ENCODE measurements at places on chromosomes 4 and X. TPM values are rescaled to one million over a fixed set of nuclear protein-coding genes. Genes with fewer than 3 reads are reported as not detected.

DNA sequence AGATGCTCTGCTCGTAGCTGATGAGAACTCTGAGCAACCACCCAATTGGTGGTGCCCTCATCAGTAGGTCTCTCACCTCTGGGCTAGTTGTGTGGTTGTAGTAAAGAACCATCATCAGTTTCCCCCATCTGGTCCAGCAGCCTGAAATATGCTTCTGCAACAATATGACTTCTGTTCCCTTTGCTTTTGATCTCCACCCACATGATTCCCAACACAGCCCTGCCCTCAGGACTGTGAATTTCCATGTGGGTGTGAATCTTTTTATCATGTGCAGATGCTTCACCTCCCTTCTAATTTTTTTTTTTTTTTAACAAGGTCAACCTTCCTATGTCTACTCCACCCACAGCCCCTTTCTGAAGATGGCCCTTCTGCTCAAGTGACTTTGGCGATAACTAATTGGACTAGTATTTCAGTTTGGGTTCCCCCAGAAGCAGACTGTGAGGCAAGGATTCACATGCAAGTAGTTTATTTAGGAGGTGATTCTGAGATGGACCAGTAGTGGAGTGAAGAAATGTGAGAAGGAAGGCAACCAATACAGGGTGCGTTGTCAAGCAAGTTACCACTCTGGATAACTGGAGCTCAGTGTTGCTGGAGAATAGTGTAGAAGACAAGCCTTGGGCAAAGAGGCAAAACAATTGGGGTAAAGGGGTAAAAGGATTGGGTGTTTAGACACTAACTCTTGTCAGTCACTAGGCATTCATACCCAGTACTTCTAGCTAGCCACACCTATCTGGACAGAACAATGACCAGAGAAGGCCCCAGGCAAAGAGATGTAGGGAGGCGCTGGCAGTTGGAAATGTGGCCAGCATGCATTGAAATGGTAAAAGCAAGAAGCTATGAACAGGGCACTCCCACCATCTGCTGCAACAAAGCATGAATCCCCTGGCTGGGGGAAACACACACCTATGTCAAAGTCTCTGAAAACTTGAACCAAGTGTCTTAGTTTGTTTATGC, 466.2 kb downstream of the BCOR start:
- H3K36me3 ChIP-seq, result no peaks in the 10 kb centered on the region
- no peaks in the 10 kb centered on the region for H3K27me3 ChIP-seq
- H3K4me1 ChIP-seq, result no peaks in the 10 kb centered on the region

GRCh38 chr4:90769251-90769650, 642.1 kb downstream of the CCSER1 start:
- DNase-seq, result no peak
- no peak overlapping the region for H3K4me3 ChIP-seq
- no peaks in the 10 kb centered on the region for H3K4me1 ChIP-seq
- H3K27ac ChIP-seq, result no peak overlapping the region

DNA sequence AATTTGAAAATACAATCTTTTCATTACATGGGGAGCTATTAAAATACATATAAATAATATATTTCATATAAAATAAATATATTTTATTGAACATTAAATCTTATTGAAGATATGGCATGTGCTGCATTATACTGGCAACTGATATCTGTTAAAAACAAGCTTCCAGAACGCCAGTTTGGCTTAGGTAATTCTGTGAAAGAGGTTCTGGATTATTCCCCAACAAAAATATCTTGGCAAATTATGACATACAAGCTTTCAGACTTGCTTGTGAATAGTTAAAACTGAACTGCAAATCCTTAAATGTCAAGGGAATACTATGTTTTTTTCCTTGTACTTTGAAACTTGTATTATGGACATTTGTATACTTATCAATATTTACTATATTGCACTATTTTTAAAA, 210.2 kb upstream of the LCORL start:
- H3K27ac ChIP-seq, result no peak overlapping the region
- H3K27me3 ChIP-seq, result no peaks in the 10 kb centered on the region
- no peak overlapping the region for H3K4me3 ChIP-seq
- H3K36me3 ChIP-seq, result no peaks in the 10 kb centered on the region
- no peak for DNase-seq

DNA sequence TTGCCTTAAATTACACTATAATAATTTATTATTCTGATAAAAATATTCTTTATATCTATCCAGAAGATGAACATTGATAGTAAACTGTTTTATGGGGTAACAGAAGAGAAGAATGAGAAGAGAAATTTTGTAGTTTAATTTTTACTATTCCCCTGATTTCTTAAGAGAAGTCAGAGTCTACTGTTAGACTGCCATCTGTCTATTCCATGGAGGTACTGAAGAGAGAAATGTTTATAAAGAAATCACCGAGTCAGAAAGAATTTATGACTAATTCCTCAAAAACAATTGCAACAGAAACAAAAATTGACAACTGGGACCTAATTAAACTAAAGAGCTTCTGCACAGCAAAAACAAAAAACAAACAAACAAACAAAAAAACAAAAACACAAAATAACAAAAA, 149.9 kb downstream of the FGF16 start:
- no peaks in the 10 kb centered on the region for H3K36me3 ChIP-seq
- DNase-seq, result no peak
- H3K4me1 ChIP-seq, result no peaks in the 10 kb centered on the region
- H3K4me3 ChIP-seq, result no peak overlapping the region
- no peak overlapping the region for H3K27ac ChIP-seq

DNA sequence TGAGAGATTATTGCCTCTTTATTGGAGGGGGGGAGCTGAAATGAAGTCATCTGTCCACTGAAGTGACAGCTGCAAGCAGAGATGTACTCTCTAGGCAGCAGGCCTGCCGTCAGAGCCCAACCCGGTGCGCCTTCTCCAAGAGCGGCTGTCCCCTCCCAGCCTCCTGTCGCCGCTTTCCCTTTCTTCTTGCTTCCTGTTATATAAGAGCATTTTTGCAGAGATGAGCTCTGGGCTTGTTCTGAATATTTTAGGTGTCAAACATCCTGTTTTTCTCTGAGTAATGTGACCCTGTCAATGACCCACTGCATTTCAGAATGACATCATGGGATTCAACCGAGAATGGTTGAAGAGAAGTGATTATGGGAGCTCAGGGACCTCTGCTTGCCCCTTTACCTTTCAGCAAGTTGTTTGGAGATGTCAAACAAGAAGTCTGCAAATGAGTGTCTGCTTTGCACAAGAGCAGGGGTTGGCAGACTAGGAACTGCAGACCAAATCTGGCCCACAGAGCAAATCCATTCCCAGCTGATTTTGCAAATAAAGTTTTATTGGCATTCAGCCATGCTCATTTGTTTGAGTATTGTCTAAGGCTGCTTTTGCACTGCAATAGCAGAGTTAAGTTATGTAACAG, 79.9 kb downstream of the SLC9A6 start:
- no peak overlapping the region for H3K4me3 ChIP-seq
- peak overlapping the region; percentile 87 for H3K27ac ChIP-seq
- peak; percentile 92 for DNase-seq
- no peaks in the 10 kb centered on the region for H3K36me3 ChIP-seq

The ADH5 gene
- total RNA-seq, result 76.9 TPM

The BANK1 gene
- 2.2 TPM for total RNA-seq

DNA sequence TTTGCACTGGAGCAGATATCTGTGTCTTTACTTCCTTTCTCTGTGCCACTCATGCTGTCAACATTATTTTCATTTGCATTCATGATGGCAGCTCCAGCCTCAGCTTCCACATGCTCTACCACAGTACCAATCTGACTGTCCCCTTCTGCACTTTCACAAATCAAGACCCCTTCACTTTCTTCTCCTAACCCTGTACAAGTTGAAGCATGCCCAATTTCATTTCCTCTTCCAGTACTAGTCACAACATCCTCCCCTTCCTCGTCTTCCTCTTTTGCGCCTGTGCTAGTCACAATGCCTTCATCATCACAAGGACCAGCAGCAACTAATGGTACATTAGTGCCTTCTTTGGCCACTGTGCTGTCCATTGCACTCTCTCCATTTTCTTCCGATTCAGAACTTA, 26.5 kb downstream of the BOD1L1 start:
- H3K27me3 ChIP-seq, result no peaks in the 10 kb centered on the region
- H3K36me3 ChIP-seq, result 0 out of 2 replicates have a peak, but pooled peaks cover 24% of the 10 kb centered on the region
- H3K27ac ChIP-seq, result no peak overlapping the region
- H3K4me3 ChIP-seq, result no peak overlapping the region
- DNase-seq, result no peak

- no peak overlapping the region for H3K27ac ChIP-seq
- H3K4me3 ChIP-seq, result no peak overlapping the region
- H3K4me1 ChIP-seq, result no peaks in the 10 kb centered on the region
Measured at GRCh38 chrX:46850771-46851170, 13.9 kb downstream of the RP2 start.

DNA sequence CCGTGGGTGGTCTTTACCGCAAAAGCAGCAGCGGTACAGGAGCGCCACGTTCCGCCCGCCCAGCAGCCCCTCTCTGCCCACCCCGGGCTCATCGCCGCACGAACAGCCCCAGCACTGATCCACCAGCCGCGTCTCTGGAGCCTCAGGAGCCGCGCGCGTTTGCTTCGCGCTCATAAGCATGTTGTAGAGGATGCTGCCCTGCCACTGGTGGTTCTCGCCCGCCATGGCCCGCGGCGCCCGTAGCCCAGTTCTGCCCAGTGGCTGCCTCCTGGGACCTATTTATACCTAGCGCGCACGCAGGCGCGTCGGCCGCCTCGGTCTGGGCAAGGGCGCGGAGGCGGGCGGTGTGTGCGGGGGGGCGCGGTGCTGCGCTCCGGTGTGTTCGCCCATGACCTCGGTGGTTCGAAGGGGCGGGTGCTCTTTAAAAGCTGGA, at the start of gene NR0B1:
NR0B1 (minus strand) TSS at position 252 of the 433 bp plus-strand sequence; CDS start at position 225, 27 bp downstream.
- H3K27ac ChIP-seq, result no peak within 1 kb of the TSS
- H3K4me3 ChIP-seq, result no peak within 1 kb of the TSS
- H3K27me3 ChIP-seq, result no peaks in the 10 kb centered on the region
- DNase-seq, result peak; percentile 81
- no peaks in the 10 kb centered on the region for H3K36me3 ChIP-seq

The ARR3 gene
- total RNA-seq, result not detected

- peaks cover 9% of the 10 kb centered on the region for H3K4me1 ChIP-seq
- no peak overlapping the region for H3K27ac ChIP-seq
- no peak overlapping the region for H3K4me3 ChIP-seq
- no peaks in the 10 kb centered on the region for H3K36me3 ChIP-seq
- H3K27me3 ChIP-seq, result no peaks in the 10 kb centered on the region
Measured at GRCh38 chr4:122661176-122662160, 40.6 kb upstream of the IL21 start.

The DOCK11 gene
- total RNA-seq, result 9.0 TPM

DNA sequence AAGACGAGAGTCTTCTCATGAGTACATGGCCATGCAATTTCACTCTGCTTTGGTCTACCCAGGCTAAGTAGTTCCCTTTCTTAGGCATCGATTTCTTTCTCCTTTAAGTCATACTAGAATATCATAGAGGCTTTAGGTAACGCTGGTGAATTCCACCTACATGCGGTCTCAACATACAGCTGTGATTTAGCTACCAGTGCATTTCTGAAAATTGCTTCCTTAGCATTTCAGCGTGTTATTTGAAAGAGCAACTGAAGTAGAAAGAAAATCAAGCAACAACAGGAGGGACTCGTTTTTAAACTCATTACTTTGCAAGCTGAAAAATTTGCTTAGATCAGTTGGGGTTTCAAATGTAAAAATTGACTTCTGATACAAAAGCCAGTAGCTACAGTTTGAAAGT, 48.1 kb upstream of the RASGEF1B start:
- H3K4me1 ChIP-seq, result no peaks in the 10 kb centered on the region
- H3K27me3 ChIP-seq, result no peaks in the 10 kb centered on the region
- H3K36me3 ChIP-seq, result no peaks in the 10 kb centered on the region
- no peak overlapping the region for H3K27ac ChIP-seq
- no peak for DNase-seq
- H3K4me3 ChIP-seq, result no peak overlapping the region

The BMPR1B gene
- total RNA-seq, result 3.2 TPM

GRCh38 chrX:116010939-116011338, 159.6 kb upstream of the AGTR2 start:
- no peaks in the 10 kb centered on the region for H3K36me3 ChIP-seq
- no peak overlapping the region for H3K27ac ChIP-seq
- no peak overlapping the region for H3K4me3 ChIP-seq
- DNase-seq, result no peak
- 0 out of 2 replicates have a peak, but pooled peaks cover 4% of the 10 kb centered on the region for H3K27me3 ChIP-seq

GRCh38 chrX:35115205-35115604, 172.6 kb downstream of the FAM47B start:
- H3K4me1 ChIP-seq, result no peaks in the 10 kb centered on the region
- no peaks in the 10 kb centered on the region for H3K27me3 ChIP-seq
- H3K4me3 ChIP-seq, result no peak overlapping the region
- no peak overlapping the region for H3K27ac ChIP-seq
- no peak for DNase-seq

DNA sequence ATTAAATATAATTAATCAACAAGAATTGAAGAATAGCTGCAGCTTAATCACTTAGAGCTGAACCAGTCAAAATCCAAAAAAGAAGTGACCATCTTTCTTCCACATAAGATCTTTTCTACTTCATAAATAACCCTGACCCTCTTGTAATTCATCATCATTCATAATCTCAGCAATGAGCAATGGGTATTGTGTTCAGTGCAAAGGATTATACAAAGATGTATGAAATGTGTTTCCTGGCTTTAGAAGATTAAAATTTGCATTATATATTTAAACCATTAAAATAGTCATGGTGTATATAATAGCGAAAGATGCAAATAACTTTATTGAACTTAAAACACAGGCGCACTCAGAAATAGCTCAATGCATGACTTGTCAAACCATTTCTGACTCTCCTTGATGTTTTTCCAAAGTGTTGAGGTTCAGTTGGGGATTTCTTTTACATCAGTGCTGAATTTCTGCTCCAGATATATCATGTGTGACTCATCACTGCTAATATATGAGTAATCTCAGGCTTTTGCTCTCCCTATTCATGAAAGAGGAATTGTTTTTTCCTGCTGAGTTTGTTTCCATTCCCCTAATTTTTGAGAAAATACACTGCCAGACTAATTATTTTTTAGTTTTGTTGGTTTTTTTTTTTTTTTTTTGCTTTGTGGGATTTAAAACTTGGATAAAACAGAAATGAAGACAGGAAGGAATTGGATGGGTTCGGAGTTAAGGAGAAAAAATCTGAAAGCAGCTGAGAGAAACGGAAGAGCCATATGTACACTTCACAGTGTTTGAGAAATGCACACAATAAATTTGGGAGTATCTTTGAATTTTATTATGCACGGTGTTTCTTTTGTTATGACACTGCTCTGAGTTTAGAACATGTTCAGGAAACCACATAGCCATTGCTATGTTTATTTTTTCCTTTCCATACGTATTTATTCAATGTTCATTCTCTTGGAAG, 290.1 kb upstream of the PCDH7 start:
- DNase-seq, result no peak
- H3K4me3 ChIP-seq, result no peak overlapping the region
- no peaks in the 10 kb centered on the region for H3K36me3 ChIP-seq
- H3K27ac ChIP-seq, result no peak overlapping the region
- H3K4me1 ChIP-seq, result no peaks in the 10 kb centered on the region

- no peak for DNase-seq
- H3K27me3 ChIP-seq, result peaks cover 21% of the 10 kb centered on the region
- H3K36me3 ChIP-seq, result no peaks in the 10 kb centered on the region
- no peaks in the 10 kb centered on the region for H3K4me1 ChIP-seq
- no peak overlapping the region for H3K27ac ChIP-seq
Measured at GRCh38 chr4:42268824-42269223, 116.4 kb upstream of the BEND4 start.

- H3K4me3 ChIP-seq, result no peak overlapping the region
- H3K4me1 ChIP-seq, result peaks cover 16% of the 10 kb centered on the region
- H3K27ac ChIP-seq, result no peak overlapping the region
- H3K36me3 ChIP-seq, result no peaks in the 10 kb centered on the region
Measured at GRCh38 chr4:88335092-88335665, 43.5 kb upstream of the HERC6 start.

- H3K36me3 ChIP-seq, result no peaks in the 10 kb centered on the region
- no peaks in the 10 kb centered on the region for H3K4me1 ChIP-seq
Measured at GRCh38 chrX:40371376-40371775, 209.4 kb upstream of the ATP6AP2 start.
